Ammon's horn (tissue), 1 donor: ENCODE measurements at places on chromosomes 3 and 15.

DNA sequence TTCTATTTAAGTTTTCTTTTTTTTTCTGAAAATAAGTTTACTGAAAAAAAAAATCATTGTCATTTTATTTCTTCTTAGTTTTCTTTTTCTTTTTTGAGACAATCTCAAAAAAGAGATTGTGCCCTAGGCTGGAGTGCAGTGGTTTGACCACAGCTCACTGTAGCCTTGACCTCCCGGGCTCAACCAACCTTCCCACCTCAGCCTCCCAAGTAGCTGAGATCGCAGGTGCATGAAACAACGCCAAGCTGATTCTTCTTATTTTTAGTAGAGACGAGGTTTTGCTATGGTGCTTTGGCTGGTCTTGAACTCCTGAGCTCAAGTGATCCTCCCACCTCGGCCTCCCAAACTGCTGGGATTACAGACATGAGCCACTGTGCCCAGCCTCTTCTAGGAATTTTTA, 65.7 kb upstream of the OSTN start:
- DNase-seq = no peak

- no peak for DNase-seq
Measured at GRCh38 chr3:22728406-22728805, 474.7 kb upstream of the UBE2E2 start.

DNA sequence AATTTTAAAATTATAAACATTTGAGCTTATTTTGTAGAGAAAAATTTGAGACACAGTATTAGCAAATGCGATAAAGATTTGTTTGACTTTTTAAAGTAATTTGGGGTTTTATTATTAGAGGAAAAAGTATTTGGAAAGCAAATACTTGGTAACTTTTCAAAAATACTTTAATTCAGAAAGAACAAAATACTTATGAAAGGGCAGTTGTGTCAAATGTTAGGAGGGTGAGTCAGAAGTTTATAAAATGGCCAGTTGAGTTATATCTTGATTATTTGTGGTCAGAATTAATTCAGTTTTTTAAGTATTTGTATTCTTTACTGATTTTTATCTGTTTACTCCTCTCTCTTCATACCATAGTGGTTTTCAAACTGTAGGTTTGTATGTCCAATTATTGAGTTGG, 12.1 kb downstream of the LACTB start:
- no peak for DNase-seq

- peak; percentile 17 for DNase-seq
Measured at GRCh38 chr15:57784081-57784511, 77.6 kb downstream of the POLR2M start.

GRCh38 chr3:99625237-99625622, 13.2 kb upstream of the COL8A1 start:
- DNase-seq = no peak

DNA sequence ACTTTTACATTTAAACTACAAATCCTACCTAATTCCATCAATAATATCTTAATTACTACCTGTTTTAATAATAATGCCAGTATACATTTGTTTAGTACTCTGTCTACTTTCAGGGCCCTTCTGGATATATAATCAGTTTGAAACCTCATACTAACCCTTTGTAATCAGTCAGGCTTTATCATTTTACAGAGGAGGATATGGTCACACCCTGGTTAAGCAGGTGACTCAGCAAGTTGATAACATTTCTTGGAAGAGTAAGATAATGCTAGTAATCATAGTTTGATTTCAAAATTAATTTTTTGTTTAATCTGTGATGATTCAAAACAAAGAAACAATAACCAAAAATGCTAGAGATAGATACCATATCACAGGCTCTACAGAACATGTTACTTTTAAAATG, 208.2 kb upstream of the MANF start:
- DNase-seq = no peak

DNA sequence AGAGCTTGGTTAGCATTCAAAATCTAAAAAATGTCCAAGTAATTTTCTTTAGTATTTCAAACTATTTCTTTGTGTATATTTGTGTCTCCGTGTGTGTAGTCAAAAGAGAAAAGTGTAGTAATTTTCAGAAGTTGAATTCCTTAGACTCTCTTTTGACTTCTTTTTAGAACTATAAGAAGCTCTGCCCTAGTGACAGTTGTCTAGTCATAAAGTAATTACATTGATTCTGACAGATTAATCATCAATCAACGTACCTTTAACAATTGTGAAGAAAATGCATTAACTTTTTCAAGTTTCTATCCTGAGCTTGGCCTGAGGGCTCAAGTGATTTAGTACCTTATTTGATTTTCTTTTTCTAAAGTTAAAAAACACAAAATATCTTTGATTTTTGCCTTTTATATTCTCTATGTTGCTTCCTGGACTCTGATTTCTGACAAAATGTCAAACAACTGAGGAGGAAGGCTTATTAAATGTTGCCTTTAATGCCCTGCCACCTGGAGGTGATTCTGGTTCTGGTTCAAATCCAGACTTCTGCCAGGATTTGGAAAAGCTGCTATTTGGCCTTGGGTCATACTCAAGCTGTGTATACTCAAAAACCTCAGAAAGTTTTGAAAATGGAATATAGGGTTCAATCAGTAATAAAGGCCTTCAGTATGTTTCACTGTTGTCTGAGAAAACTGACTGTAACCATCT, 653.6 kb downstream of the NSUN3 start:
- DNase-seq = no peak

- no peak for DNase-seq
Measured at GRCh38 chr3:139307601-139308555, 35.9 kb upstream of the MRPS22 start.

DNA sequence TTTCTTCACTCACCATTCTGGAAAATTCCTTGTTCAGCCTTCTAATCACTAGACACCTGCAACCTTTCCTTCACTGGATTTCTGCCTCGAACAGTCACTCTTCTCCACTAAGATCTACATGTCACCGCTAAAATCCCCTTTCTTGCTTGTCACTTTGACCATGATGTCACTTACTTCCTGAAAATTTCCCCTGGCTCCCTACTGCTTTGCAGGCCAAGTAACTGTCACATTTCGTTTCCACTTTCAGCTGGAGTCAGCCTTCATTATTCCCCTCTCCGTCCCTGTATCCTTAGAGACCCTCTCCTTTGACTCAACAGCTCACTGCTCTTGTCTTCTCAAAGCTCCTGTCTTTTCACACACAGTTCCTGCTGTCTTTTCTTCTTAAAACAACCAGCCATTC, 15.9 kb downstream of the CHL1 start:
- no peak for DNase-seq

GRCh38 chr15:31034152-31034551, 42.7 kb upstream of the MTMR10 start:
- no peak for DNase-seq

- DNase-seq = no peak
Measured at GRCh38 chr3:114690911-114691310, 397.1 kb downstream of the TIGIT start.

- DNase-seq = peak; percentile 56
Measured at GRCh38 chr3:29618395-29619282, 337.8 kb downstream of the RBMS3 start.

- no peak for DNase-seq
Measured at GRCh38 chr3:105254154-105254553, 112.6 kb upstream of the ALCAM start.

DNA sequence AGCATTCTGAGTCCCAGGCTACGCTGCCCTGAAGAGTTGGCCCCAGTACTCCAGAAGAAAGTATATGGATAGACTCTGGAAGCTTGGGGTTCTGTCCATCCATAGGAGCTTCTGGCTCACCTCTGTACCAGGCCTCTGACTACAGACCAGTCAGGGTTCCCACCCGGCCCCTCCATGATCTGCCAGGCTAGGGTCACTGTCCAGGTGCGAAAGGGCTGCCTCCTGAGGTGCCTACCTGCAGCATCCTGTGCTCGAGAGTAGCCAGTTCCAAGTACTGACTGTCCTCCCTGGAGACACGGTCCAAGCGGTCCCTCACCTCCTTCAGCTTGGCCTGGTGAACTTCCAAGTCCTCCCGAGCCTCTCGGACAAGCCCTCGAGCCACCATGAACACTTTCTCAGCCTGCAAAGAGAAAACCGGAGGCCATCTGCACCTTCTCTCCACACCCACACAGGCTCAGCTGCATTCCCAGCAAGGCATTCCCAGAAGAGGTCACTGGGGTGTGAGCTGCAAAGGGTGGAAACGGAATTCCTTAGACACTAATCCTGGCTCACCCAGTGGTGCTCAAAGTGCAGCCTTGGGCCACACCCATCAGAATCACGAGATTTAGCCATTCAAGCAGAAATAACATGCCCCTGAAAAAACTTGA, 3.7 kb upstream of the PLXNB1 start:
- no peak for DNase-seq

DNA sequence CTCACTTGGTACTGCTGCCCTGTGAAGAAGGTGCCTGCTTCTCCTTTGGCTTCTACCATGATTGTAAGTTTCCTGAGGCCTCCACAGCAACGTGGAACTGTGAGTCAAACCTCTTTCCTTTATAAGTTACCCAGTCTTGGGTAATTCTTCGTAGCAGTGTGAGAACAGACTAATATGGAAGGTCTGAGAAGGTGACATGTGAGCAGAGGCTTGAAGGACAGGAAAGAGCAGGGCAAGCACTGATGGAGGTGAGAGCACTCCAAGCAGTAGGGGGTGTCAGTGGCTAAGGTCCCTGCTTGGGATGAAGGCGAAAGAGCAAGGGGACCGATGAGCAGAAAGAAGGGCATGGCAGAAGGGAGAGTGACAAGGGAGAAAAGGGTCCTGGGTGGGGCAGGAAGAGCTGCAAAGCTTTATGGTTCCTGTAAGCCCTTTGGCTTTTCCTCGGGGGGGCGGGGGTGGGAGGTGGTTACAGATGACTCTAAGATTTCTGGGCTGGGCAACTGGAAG, 3.5 kb downstream of the EIF4E3 start:
- DNase-seq = no peak

GRCh38 chr3:15948388-15948787, 150.6 kb upstream of the ANKRD28 start:
- no peak for DNase-seq

GRCh38 chr15:69486481-69487110, 34.0 kb downstream of the RPLP1 start:
- no peak for DNase-seq

DNA sequence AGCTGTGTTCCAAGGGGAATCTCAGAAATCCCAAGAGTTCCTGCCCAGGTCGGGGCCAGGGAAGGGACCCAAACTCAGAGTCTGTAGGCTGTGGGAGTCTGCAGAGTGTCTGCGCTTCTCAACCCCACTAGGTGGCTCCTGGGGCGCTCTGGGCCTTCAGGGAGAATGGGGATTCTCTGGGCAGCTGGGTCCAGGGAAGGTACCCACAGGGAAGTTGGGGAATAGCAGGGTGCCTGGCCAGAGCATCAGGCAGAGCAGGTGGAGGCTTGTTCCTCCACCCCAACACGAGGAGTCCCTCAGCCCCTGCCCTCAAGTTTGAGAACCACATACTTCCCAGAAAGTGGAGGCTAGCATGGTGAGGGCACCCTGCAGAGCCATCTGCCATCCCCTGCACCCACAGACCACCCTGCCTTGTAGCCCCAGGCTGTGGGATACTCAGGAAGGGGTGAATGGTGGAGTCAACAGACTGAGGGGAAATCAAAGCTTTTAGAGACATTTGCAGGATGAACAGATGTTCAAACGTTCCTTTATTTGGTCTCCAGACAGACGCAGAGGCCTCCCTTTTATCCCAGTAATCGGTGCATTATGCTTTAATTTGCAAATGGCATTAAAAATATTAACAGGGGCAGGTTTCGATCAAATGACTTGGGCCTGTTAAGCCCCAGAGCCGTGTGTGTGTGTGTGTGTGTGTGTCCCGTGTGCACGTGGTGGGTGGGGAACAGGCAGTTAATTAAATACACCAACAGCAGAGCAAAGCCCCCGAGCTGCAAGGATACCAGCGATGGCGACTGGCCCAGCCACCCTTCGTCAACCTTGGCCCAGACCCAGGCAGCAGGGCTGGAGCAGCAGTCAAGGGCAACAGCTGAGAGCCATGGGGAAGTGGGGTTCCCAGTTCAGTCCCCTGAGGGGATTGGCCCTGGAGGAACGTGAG, 57.7 kb downstream of the DNAJB8 start:
- peak; percentile 16 for DNase-seq

- no peak for DNase-seq
Measured at GRCh38 chr3:195613468-195614069, 29.8 kb upstream of the APOD start.

DNA sequence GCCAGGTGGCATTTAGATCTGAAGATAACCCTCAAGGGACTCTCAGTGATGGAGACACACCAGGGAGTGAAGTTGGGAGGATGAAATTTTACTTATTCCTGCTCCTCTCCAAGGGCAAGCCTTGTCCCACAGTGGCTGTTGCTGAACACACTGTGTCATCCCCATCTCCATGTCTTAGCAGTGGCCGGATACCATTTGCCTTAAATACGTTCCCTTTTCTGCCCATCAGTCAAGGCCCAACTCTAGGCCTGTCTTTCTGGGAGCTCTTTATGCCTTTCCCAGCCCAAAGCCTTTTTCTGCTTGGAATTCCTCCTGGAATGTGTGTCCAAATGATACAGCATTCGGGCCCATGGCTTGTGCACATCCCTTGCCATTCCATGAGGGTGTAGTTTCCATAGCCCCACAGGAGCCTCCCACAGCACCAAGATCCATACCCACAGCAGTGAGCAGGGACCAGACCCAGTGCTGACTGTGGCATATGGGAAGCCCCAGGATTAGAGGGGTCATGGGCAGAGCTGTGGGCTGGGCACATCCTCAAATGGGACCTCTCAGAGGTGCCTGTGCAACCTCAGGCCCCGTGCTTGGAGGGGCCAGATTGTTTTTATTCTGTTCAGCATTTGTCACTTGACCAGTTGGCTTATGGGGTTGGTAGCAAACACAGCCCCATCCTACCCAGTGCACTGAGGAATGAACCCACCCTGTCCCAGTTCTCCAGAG, 63.7 kb upstream of the PRR23C start:
- DNase-seq = no peak

DNA sequence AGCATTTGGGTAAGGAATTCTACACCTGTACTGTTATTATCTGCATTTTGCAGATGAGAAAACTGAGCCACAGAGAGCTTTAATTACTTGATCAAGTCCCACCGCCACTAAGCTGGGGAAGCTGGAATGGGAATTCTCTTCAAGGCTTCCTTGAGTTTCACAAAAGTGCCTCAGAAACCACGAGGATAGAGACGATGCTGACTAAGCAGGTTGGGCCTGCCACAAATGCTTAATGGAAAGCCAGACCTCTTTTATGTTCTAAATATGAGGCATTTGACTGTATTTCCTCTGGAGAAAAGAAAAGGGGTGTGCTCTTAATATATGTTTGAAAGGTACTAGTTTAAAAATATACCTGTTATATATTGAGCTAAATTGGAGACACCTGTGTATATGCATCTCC, 34.7 kb downstream of the ADAMTS9 start:
- no peak for DNase-seq

- DNase-seq = no peak
Measured at GRCh38 chr3:70501561-70501960, 189.1 kb upstream of the MDFIC2 start.

DNA sequence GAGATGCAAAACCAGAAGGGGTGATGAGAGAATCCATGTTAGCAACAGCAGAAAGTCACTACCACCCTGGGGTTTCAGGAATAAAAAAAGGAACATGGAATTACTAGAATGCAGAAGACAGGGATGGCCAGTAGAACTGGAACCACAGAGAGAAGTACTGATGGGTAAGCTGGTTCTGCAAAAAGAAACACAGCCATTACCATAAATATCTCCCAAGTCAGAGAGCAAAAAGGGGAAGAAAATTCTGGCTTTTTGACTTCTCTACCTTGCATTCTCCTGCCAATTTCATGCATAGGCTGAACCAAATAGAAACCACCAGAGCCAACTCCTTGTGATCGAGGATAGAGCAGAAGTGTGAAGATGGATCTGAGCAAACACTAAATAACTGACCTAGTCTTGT, 550.4 kb upstream of the NAALADL2 start:
- peak; percentile 18 for DNase-seq

GRCh38 chr3:148992635-148993255, 1.4 kb downstream of the GYG1 start:
- DNase-seq = no peak
